ENCODE measurements at places on chromosomes 6 and 20. TPM values are rescaled to one million over a fixed set of nuclear protein-coding genes. Genes with fewer than 3 reads are reported as not detected.
A peak's percentile ranks its signal among the peaks of the same experiment; 100 is the strongest.

DNA sequence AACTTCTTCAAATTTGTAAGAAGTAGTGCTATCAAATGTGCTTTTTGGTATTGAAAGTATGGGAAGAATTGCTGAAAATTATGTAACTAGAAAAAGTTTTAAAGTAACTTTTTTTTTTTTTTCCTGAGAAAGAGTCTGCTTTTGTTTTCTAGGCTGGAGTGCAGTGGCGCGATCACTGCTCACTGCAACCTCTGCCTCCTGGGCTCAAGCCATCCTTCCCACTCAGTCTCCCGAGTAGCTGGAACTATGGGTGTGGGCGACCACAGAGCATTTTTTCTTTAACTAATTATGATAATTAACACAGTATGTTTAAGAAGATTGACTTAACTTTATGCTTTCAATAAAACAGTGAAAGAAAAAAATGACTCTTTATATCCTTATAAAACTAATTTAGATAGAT is 38.4 kb downstream of the BMP5 start:
- DNase-seq: no peak

DNA sequence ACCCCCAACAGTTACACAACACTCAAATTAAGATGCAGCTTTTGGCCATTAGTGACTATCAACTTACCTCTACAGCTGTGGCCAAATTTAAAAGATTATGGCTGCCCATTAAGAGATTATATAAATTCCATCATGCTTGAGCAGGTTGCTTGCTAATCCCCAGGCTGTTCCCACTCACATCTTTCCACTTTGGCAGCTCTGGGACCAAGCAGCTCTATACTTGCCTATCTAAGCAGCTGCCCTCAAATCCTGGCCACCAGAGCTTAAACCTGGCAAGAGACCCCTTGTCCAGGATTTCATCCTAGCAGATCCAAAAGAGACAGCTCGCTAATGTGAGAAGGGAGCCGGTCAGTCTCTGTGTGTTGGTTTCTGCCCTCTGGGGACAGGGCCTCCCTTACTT is 127.9 kb downstream of the SLC23A2 start:
- no peak for DNase-seq

DNA sequence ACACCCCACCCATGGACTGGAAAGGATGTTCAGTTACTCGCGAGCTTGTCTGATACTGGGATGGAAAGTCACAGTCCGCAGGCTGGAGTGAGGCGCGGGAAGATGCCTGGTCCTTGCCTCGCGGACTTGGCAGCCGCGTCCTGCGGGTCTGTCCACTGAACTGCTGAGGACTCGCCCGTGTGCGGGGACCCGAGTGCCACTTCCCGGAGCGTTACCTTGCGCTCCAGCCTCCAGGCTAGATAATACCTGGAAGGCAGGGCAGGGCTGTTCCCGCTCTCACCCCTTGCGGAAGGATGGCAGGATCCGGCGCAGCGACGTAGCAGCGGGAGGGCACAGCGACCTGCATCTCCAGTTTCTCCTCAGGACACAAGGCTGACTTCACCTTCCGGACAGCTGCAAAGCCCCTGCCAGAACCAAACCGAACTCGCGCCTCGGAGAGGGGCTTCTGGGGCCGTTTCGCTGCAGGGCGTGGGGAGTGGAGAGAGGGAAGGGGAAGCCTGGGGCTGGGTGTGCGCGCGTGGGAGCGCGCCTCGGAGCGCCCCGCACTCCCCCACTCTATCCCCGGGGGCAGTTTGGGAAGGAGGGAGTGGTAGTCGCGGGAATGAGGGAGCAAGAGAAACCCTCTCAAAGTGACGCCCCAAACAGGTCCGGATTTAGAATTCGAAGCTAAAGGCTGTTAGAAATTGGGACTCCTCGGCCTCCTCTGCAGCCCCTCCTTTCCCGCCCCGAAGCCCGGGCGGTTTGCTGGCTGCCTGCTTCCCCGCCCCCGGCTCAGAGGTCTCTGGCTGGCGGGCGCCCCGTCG is at the start of gene KCNQ5:
Gene KCNQ5 (plus strand): TSS at position 774 of the 803 bp plus-strand sequence.
- DNase-seq: peak; percentile 18

DNA sequence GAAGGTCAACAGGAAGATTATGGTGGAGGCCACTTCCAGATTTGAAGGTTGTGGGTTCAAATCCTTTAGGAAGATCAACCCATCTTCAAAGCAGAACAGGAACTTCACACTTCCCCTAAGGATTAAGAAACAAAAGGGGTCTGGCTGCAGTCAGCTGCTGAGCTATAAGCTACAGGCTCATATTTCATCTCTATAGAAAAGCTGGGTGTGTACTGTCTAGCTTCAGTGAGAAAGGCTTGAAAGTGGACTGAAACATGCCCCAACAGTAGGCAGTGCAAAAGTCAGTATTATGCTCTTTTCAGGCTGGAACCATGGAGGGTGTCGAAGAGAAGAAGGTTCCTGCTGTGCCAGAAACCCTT is 60.1 kb upstream of the SPDEF start:
- DNase-seq: no peak

DNA sequence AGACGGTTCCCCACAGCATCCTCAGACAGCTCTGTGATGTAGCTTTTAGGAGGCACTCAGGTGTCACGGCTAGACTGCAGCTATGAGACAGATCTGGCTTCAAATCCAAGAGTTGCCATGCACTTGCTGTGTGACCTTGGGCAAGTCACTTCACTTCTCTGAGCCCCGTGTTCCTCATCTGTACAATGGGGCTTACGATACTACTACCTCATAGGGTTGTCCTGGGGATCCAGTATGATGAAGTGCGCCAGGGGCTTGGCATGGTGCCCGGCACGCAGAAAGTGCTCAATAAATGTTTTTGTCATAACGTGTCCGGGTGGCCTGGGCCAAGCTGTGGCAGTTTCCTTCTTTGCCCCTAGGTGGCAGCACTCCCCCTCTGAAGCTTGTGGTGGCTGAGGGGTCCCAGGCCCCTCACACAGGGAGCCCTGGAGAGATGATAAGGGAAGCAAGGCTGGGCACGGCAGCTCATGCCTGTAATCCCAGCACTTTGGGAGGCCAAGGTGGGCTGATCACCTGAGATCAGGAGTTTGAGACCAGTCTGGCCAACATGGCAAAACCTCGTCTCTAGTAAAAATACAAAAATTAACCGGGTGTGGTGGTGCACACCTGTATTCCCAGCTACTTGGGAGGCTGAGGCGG is 19.1 kb upstream of the CHMP4B start:
- peak; percentile 34 for DNase-seq

DNA sequence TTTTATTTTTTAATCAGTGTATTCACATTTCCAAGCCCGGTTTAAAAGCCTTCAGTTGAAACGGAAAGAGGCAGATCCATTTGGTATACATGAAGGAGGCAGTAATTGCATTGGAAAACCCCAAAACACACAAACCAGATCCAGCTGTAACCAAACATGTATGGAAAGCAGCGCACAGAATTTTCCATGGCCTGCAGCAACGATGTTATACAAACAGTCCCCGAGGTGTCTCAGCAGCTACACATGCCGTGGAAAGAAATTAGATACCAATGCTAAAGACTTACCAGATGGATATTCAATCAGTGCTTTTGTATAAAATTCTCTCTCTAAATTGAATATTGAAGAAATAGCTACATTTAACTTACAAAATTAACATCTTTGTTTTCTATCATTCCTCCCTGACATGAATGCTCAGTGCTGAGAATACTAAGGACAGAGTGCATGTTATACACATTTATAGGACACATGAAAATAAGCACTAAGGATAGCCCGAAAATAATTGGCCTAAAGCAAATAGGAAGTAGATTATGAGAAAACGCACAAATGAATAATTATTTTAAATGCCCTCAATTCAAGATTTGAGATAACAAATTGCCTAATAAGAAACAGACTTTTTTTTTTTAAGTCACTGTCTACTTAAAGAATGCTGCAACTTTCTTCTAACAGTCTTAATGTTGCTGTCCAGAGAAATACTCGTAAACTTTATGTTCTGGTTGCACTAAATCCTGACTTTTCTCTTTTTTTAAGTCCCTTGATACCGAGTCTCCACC is 713.1 kb downstream of the HDGFL1 start:
- DNase-seq: no peak

DNA sequence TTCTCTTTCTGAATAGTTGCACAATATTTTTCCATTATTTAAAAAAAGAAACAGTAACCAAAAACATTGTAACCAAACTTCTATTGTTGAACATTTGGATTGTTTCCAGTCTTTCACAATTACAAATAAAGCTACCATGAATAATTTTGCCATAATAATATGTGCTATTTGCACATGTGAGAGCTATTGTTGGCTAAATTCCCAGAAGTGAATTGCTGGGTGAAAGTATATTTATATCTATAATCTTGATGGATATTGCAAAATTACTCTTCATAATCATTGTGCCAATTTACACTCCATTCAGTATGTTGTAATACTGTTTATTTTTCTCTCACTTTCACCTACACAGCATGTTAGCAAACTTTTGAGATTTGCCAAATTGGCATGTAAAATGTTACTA is 36.6 kb upstream of the SLC22A16 start:
- no peak for DNase-seq

DNA sequence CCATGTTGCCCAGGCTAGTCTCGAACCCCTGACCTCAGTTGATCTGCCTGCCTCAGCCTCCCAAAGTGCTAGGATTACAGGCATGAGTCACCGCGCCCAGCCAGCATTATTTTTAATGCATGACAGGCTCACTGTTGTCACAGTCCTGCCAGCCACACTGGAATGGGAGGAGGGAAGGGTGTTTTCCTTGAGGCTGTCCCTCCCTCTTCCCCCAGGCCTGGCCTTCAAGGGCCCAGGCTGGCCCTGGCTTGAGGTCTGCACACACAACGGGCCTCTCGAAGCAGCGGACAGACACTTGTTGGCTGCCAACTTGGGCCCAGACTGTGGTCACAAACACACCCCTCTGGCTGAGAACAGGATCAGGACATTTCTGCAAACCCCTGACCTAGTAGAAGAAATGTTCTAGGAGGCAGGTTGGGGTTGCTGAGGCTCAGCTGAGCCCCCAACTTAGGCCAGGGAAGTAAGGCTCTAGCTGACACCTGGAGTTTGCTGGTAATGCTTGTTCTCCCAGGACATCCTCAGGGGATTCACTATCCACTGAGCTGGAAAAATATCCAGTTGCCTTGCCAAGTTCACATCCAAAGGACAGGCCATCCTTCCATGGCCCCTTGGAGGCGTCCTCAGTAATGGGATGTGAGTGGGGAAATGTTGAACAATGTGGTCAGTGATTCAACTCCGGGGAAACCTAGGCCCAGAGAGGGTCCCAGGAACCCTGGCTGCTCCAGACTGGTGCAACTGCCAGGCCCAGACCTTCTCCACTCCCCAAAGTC is 9.9 kb downstream of the SNTA1 start:
- DNase-seq: no peak

GRCh38 chr6:40556881-40557280 is 30.3 kb downstream of the LRFN2 start:
- no peak for DNase-seq

DNA sequence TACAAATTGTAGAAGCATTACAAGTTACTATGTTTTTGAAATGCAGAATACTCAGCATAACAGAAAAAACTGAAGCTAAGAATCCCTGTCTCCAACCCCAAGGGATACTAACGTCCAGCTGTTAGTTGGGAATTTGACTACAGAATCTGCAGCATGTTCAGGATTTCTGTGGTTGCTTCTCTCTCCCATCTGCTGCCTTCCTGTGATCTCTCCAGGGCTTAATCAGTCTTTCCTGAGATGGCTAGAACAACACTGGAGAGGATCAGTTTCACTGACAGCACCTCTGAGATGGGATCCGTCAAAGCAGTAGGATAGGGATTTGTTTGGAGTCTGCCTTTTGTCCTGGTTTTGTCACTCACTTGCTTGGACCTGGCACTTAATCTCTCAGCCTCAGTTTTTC is 73.3 kb upstream of the NUP153 start:
- no peak for DNase-seq

GRCh38 chr6:144350528-144350880 is 65.4 kb downstream of the UTRN start:
- DNase-seq: no peak

DNA sequence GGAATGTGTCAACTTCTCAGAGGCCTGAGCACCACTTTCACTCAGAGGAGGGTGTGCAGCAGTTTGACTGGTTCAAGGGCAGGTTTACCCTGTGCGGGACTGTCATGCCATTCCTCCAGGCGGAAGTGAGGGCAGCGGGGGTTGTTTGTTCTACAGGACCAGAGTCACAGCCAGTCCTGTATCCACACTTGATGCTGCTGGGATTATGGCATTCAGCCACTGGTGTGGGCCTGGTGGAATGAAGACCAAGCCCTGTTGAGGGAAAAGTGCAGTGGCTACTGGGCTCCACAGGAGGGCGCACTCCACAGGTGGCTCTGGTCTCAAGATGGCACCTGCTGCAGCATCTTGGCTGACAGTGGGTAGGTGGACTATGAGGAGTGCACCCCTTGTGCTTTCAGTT is 14.8 kb downstream of the SEMG2 start:
- DNase-seq: no peak

DNA sequence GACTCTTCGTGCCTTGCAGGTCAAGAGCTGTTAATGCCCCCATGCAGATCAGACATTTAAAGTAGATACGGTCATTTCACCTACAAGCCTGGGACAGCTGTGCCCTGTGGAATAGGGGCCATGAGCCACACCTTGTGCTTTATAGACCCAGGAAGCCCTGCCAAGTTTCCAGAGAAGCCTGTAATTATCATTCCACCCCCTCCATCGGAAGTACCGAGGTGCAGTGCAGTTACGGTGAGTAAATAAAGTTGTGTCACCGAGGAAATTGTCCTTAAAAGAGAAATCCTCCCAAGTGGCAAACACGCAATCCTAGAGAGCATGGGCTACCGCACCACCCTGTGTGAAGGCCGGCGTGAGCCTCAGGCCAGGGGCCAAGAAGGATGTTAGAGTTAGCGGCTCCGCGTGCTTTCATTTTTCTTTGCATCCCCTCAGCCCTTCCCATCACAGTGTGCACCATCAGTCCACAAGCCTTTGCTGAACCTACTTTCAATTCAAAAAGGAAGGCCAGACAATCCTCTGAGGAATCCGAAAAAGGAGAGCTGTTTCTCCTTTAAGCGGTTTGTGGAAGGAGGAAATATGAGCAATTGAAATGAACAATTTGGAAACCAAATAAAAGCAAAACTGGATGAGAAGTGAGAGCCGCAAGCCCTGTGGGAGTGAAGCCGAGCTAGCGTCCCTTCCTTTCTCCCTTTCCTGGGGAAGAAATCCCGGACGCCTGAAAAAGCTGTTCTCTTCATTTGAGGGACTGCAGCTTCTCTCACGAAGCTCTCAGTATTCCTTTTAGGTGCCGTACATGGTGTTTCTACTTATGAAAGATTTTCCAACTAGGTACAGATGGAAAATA is 183.3 kb upstream of the PDE10A start:
- DNase-seq: no peak

- DNase-seq: no peak
Measured at GRCh38 chr6:154319231-154319858, 37.3 kb downstream of the IPCEF1 start.

- DNase-seq: no peak
Measured at GRCh38 chr6:2875359-2876191, 27.5 kb downstream of the SERPINB9 start.

The BMP7 gene
- not detected for total RNA-seq

The TFAP2D gene
- not detected for total RNA-seq

The ACTL10 gene
- 2.6 TPM for total RNA-seq

The SEMG1 gene
- total RNA-seq: not detected

The OR2J3 gene
- not detected for total RNA-seq

The RAET1L gene
- total RNA-seq: not detected

The NECAB3 gene
- 30.1 TPM for total RNA-seq

The GPLD1 gene
- 0.39 TPM for total RNA-seq

The CST5 gene
- total RNA-seq: not detected

The MMP24 gene
- not detected for total RNA-seq

All from activated T-helper 2 cell treated with anti-CD3 and anti-CD28 coated beads, Interferon-gamma antibody, Interleukin-2, Interleukin-4, amounts not matched to agents 10 μg/mL and 5 μg/mL and 100 μg/mL, durations not matched to agents 14 hours and 24 hours and 36 hours (primary cell).